ENCODE measurements at places on chromosomes 2 and 18.

DNA sequence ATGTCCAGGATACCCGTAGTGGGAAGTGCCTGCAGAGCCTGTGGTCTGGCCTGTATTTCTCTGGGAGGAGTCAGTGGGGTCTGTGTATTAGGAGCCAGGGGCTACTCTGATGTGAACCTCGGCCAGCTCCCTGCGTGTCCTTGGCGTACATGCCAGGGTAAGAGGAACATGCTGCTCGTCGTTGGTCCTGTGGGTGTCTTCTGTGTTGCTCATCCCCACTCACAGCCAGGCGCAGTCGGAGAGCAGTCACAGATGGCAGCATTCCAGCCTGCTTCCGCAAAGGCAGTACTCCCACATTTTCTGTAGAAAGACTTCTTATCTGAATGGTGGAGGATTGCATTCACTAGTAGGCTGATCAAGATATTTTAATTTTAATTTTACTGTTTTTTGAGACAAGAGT is 84.9 kb downstream of the DGKD start:
- DNase-seq = no peak

GRCh38 chr2:187079901-187080300 is 230.9 kb upstream of the ZSWIM2 start:
- no peak for DNase-seq

- DNase-seq = no peak
These were observed 484.2 kb downstream of the PID1 start for GRCh38 chr2:228786901-228787300.

DNA sequence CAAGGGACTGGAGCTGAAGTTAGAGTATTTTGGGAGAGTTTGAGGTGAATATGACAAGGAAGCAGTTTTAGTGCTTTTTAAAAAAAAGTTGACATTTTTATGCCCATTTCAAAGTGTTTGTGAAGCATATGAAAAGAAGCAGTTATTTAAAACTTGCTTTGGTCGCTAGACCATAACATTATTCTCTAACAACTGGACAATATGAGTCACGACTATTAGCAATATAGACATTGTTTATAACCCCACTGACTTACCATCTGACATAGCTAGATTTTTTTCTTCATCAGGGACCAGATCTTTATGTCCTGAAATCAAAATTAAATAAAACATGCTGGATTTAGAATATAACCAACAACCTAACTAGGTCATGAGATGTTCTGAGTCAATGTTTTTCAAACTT is 22.6 kb upstream of the DYTN start:
- no peak for DNase-seq

- no peak for DNase-seq
These were observed 55.2 kb downstream of the DLGAP1 start for GRCh38 chr18:4399929-4400328.

DNA sequence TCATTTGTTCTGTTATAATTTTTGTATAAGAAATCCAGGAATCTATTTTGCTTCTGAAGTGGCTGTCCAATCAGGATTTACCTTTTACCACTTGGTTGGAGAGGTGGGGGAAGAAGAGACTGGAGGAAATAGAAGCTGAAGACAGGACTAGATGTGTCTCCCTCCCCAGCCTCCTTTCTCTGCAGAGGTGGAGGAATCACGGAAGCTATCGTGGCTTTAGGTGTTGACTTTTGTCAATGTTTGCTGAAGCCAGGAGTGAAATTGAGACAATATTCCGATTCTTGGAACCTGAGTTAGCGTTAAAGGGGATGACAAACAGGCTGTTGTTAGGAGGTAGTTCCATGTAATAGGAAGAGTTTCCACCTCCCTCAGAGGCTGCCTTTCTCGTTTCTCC is 43.5 kb downstream of the PDCL3 start:
- DNase-seq = no peak

- DNase-seq = no peak
These were observed 119.1 kb downstream of the PTGR3 start for GRCh38 chr18:75089748-75090327.

DNA sequence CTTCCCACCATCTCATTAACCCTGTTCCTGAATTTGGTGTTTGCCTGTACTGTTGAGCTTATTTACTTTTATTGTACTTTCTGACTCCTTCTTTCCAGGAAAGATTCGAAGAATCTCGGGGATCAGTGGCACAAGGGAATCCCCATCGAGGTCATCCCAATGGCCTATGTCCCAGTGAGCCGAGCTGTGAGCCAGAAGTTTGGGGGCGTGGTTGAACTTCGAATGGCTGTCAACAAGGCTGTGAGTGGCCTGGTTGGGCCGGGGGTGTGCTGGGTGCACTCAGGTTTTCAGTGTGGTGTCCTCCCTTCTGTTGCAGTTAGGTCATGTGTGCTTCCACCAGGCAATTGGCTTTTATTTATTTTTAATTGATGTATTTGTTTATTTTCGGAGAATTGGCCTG is 45.0 kb downstream of the RPIA start:
- no peak for DNase-seq

DNA sequence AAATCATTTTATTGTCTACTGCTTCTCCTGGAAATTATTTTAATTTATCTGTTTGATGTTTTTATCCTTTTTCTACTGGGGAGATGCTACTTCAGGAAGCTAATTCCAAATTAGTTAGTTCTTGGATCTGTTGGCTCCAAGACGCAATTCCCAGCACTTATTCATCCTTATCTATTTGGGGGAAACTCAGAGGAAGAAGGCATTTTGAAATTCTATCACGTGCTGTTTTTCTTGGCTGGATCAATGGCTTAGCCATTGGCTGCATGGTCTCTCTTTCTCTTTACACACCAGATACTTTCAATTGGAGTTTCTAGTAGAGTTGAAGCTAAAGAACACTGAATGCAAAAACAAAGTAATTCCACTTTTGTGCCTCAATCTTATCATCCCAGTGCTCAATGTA is 98.3 kb downstream of the RAPGEF4 start:
- DNase-seq = no peak

DNA sequence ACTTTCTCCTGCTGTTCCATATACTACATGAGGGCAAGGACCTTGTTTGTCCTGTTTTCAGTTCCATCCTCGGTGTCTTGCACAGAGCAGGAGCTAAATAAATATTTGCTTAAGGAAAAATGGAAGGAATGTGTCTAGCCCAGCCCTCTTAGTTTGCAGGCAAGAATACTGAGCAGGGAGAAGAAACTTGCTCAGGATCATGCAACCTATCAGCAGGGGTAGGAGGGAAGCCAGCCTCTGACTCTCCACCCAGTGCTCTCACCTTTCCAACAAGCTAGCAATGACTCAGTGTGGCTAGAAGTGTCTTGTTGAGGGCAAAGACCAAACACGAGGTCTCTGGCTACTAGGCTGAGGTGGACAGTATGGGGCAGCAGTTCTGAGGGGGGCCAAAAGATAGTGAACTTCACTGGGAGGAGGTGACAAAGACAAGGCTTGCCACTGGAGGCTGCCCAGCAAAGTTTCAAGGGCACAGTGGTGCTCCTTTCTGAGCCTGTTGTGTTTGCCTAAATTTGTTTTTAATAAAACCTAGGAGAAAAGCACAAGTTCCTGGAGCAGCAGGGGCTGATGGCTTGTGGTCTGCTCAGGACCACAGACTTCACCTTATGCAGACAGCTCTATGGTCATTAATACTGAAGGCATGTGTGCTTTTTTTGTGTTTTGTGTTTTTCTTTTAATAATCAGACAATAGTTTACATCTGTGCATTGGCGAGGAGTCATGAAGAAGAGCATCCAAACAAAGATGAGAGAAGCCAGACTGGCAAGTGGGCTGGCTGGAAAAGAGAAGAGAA is 49.1 kb upstream of the CTAGE1 start:
- peak; percentile 91 for DNase-seq

GRCh38 chr2:23484767-23485166 is 99.8 kb downstream of the KLHL29 start:
- DNase-seq = no peak

GRCh38 chr2:238239863-238240756 is at the start of gene HES6:
HES6 (minus strand) TSS chr2:238240038; CDS start chr2:238239905, 133 bp downstream.
- peak; percentile 91 for DNase-seq

- no peak for DNase-seq
These were observed 132.6 kb downstream of the SEPTIN10 start for GRCh38 chr2:109481196-109481555.
